ENCODE measurements at places on chromosomes 6 and 20.

DNA sequence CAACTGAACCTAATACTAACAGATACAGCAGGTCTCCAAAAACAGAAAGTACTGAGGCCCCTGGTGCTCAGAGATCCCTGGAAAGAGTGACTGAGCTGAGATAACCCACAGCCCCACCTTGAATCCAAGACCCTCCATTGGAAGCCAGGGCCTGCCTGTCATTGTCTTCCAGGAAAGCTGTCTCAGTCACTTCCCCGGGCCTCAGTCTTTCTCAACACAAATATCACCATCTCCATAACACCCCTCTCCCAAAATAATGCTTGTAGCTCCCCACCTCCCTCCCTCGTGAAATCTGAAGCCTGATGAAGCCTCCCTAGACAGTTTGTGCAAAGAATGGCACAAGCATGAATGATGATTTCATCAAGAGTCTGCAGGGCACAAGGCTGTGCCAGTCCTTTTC lies 138.2 kb upstream of the LRFN2 start:
- no peaks in the 10 kb centered on the region for H3K27me3 ChIP-seq
- no peaks in the 10 kb centered on the region for H3K36me3 ChIP-seq
- peaks cover 3% of the 10 kb centered on the region for H3K4me1 ChIP-seq

DNA sequence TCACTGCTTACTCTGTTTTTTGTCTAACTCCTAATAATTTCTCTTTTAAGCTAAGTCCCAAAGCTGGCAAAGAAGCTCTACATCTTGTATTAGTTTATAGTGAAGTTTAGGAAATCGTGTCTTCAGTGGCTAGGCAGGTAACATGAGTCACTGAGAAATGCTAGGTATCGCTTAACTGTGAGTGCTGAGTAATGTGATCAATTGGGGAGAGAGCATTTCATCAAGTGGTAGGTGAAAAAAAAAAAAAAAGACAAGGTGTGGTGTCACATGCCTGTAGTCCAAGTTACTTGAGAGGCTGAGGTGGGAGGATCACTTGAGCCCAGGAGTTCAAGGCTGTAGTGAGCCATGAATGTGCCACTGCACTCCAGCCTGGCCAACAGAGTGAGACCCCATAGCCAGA lies 125.3 kb downstream of the FAM83B start:
- H3K27ac ChIP-seq, result no peak overlapping the region
- H3K36me3 ChIP-seq, result no peaks in the 10 kb centered on the region
- no peak for DNase-seq
- no peaks in the 10 kb centered on the region for H3K27me3 ChIP-seq
- H3K4me3 ChIP-seq, result no peak overlapping the region

DNA sequence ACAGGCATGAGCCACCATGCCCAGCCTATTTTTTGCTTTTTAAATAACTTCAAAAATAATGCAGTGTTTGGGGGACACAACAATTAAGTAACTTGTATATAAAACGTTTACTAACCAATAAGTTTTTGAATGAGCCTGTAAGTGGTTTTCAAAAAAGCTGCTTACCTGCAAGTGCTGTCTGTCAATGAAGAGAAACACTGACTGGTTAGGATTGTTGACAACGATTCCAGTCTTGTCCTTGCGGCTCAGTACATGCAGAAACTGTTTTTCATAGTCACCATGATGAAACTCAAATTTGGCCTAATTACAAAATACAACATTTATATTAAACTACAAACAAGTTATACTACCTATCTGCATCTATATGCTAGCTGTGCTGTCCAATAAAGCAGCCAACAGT lies 10.3 kb downstream of the C6orf62 start:
- H3K27ac ChIP-seq, result no peak overlapping the region
- DNase-seq, result no peak
- H3K36me3 ChIP-seq, result peaks cover 74% of the 10 kb centered on the region
- H3K27me3 ChIP-seq, result no peaks in the 10 kb centered on the region
- peaks cover 35% of the 10 kb centered on the region for H3K4me1 ChIP-seq

- H3K4me3 ChIP-seq, result no peak overlapping the region
- H3K4me1 ChIP-seq, result no peaks in the 10 kb centered on the region
- H3K36me3 ChIP-seq, result no peaks in the 10 kb centered on the region
These were observed 45.2 kb downstream of the DEFB114 start for GRCh38 chr6:49918787-49919186.
